ENCODE measurements at places on chromosomes 7 and 10.
A peak's percentile ranks its signal among the peaks of the same experiment; 100 is the strongest.

- no peak for DNase-seq
These were observed 111.6 kb upstream of the KLF14 start for GRCh38 chr7:130845581-130846085.

GRCh38 chr10:103493362-103493915, at the start of gene NEURL1:
NEURL1 (plus strand) TSS chr10:103493705; CDS start chr10:103494388, 683 bp downstream.
- peak; percentile 73 for DNase-seq

DNA sequence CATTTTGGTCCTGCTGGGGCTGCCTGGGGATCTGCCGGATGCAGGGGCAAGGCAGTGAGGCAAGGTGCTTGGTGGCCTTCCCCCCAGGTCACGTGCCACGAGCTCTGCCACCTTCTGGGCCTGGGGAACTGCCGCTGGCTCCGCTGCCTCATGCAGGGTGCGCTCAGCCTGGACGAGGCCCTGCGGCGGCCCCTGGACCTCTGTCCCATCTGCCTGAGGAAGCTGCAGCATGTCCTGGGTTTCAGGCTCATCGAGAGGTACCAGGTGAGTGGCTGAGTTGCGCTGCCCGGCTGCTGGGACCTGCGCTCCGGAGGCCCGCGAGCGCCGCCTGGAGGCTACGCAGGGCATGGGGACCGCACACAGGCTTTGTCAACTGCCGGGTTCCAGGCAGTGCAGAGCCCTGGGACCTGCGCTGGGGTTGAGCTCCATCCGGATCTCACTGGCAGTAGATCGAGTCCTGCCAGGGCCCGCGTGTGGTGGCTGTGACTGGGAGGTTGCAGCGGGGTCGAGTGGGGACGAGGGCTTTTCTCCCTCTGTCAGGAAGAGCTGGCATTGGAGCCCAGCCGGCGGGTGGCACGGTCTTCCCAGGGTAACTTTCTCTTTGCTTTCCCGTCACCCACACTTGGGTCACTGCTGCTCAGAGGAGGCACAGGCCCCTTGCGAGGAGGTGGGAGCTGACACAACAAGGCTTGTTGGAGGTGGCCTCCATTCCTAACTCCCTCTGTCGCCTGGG, 21.7 kb downstream of the AMZ1 start:
- DNase-seq: peak; percentile 87

DNA sequence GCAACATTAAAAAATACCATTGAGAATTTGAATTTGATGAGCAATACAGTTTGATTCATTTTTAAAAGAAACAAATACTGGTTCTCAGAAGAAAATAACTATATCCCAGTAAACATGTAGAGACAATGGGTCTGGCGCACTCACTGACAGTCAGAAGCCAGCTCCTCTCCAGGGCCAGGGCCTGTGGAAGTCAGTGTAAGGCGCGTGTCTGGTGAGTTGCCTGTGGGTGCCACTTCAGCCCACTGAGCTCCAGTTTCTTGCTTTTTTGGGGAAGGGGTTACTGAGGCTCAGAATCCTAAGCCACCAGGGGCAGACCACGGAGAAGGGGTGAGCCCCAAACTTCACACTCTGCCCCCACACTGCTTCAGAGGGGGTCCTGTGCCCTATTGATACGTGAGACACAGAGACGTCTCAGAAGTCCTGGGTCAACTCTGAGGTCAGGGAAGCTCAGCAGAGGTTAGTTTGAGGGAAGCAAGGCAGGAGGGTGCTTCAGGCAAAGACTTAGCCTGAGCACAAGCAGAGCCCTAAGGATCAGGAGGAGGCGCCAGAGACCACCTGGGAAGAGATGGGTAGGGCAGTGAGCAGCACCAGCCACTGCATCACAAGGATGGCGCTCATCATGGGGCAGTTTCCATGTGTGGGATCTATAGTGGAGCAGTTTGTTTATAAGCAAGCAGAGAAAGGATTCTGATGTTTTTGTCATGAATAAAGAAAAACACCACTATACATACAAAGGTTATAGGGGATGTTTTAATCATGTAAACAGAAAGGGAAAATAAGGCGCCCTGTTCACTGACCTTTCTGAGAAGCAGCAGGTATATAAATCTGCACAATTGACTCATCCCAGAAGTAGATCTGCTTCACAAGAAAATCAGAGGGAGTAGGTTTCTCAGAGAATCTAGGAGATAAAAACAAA, 95.7 kb downstream of the PKD1L1 start:
- peak; percentile 4 for DNase-seq

DNA sequence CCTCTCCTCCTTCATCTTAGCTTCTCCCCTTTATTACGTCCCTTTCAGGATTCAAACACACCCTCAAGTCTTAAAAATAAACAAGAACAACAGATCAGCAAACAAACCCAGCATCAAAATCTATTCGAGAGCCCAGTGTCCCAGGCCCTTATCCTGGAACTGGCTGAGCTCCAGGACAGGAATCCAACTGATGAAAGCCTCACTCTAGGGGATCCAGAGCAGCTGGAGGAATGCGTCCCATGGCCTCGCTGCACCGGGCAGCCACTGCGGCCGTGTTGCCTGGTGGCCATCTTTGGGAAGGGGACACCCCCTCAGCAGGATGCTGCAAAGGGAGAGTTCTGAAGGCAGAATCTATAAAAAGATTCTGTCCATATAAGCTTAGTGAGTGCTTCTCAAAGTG, 156.5 kb upstream of the BMPER start:
- no peak for DNase-seq

Measured in small intestine (tissue), 16 donors.